ENCODE measurements at places on chromosomes 5 and 9.

GRCh38 chr5:173885475-173886010 lies 2.6 kb upstream of the CPEB4 start:
- H3K27me3 ChIP-seq: no peaks in the 10 kb centered on the region
- peak; percentile 68 for DNase-seq
- H3K36me3 ChIP-seq: no peaks in the 10 kb centered on the region
- H3K4me1 ChIP-seq: peaks cover 44% of the 10 kb centered on the region
- peak overlapping the region; percentile 90 for H3K27ac ChIP-seq

- DNase-seq: no peak
- no peak overlapping the region for H3K4me3 ChIP-seq
- peaks cover 54% of the 10 kb centered on the region for H3K4me1 ChIP-seq
- no peaks in the 10 kb centered on the region for H3K27me3 ChIP-seq
Measured at GRCh38 chr9:27538647-27539046, 9.0 kb upstream of the MOB3B start.

DNA sequence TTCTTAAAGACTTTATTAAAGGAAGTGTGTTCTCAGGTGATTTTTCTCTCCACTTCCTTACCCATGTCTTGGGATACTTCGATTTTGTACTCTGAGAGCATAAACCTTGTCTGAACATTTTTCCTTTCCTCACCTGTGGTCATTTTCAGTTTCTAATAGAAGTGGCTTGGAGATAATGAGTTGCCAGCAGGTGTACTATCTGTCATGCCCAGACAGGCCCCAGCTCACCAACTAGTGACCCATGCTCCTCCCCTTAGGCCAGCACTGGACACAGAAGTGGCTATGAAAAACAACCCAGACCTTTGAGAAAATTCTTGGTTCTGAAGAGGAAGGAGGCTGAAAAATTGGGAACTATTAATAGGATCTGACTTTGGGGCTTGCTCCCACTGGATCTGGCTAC lies 49.2 kb upstream of the SMIM32 start:
- H3K36me3 ChIP-seq: no peaks in the 10 kb centered on the region
- no peak for DNase-seq
- no peak overlapping the region for H3K27ac ChIP-seq

- H3K27me3 ChIP-seq: no peaks in the 10 kb centered on the region
- H3K4me1 ChIP-seq: no peaks in the 10 kb centered on the region
- DNase-seq: no peak
- no peaks in the 10 kb centered on the region for H3K36me3 ChIP-seq
Measured at GRCh38 chr5:124157320-124157719, 589.1 kb downstream of the ZNF608 start.

GRCh38 chr9:87792831-87793288 lies 66.9 kb downstream of the CTSL start:
- H3K27me3 ChIP-seq: no peaks in the 10 kb centered on the region
- H3K4me3 ChIP-seq: no peak overlapping the region
- no peaks in the 10 kb centered on the region for H3K36me3 ChIP-seq
- peak overlapping the region; percentile 60 for H3K27ac ChIP-seq

Data from transverse colon (tissue), 4 donors.